ENCODE measurements at places on chromosomes 6 and 20.
A peak's percentile ranks its signal among the peaks of the same experiment; 100 is the strongest.

DNA sequence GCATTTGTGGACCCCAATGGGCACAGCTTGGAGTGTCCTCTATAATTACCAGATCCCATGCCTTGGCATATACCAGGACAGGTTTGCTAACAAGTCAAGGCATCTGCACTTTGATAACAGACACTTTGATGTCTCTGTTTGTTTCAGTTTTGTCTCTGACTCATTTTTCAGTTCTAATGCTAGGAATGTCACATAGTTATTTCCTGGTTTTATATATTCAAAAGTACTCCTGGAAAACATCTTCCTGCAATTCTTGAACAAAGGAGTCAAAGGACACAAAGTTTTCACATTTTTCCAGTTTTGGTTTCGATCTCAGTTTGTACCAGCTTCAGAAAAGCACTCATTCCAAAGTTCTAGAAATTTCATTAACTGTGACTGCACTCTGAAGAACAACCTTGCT, 188.1 kb downstream of the FOXC1 start:
- peak; percentile 52 for DNase-seq

- DNase-seq, result no peak
Measured at GRCh38 chr6:170206851-170207431, 83.9 kb downstream of the DLL1 start.

- DNase-seq, result no peak
Measured at GRCh38 chr6:102417368-102417998, 1024.0 kb downstream of the GRIK2 start.

- no peak for DNase-seq
Measured at GRCh38 chr6:18400831-18401446, 13.8 kb downstream of the RNF144B start.

DNA sequence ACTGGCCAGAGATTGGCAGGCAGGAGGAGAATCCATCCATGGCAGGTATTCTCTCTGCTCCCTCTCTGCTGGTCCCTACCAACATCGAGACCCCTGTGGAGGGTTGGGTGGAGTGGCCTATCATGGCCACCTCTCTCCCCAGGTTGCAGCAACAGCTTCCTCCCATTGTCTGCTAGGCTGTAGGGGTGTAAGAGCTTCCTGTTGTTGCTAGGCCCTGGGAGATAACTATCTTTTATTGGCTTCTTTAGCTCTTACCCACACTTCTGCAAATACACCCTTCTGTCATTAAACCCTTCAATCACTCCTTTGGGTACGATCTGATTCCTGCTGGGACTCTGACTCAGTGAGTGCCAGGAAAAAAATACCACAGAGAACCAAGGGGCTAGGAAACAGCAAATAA, 66.6 kb upstream of the FAM184A start:
- no peak for DNase-seq

GRCh38 chr6:38901802-38902522, 146.6 kb upstream of the GLP1R start:
- no peak for DNase-seq

DNA sequence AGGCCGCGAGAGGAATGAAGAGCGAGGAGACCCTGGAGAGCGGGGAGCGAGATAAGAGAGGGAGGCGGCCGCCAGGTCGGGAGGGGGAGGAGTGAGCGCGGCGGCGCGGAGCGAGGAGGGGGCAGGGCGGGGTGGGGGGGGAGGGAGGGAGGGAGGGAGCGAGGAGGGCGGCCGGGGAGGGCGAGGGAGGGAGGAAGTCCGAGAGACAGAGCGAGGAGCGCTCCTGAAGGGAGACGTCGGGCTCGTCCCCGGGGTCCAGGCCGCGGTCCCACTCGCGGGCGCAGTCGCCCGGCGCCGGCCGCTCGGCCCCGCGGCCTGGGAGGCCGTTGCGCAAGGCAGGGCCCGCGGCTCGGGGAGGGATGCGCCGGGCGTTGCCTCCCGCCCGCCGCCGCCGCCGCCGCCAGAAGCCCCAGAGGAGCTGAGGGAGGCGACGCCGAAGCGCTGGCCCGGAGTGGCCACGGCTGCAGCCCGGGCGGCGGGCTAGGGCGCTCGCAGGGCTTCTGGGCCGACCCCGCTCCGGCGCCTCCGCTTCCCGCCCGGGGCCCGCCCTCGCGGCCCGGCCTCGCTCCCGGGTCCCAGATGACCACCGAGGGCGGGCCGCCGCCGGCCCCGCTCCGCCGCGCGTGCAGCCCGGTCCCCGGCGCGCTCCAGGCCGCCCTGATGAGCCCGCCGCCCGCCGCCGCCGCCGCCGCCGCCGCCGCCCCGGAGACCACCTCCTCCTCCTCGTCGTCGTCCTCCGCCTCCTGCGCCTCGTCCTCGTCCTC, at the start of gene FOXF2:
Gene FOXF2, plus strand, starts transcription at position 208 of the 764 bp plus-strand sequence. Its CDS starts 372 bp downstream, at position 580.
- no peak for DNase-seq

- DNase-seq, result no peak
Measured at GRCh38 chr6:2275892-2276242, 30.5 kb upstream of the GMDS start.

- DNase-seq, result no peak
Measured at GRCh38 chr20:63206878-63207277, 9.1 kb downstream of the YTHDF1 start.

GRCh38 chr6:40290816-40291215, 296.3 kb downstream of the LRFN2 start:
- DNase-seq, result no peak

- peak; percentile 23 for DNase-seq
Measured at GRCh38 chr6:12504325-12504966, 212.1 kb upstream of the PHACTR1 start.

- peak; percentile 50 for DNase-seq
Measured at GRCh38 chr20:10466325-10466724, 31.2 kb downstream of the SLX4IP start.

GRCh38 chr20:45115829-45116228, 855 bp upstream of the WFDC5 start:
- DNase-seq, result no peak

GRCh38 chr20:44433751-44434538, 41.7 kb upstream of the TTPAL start:
- no peak for DNase-seq

DNA sequence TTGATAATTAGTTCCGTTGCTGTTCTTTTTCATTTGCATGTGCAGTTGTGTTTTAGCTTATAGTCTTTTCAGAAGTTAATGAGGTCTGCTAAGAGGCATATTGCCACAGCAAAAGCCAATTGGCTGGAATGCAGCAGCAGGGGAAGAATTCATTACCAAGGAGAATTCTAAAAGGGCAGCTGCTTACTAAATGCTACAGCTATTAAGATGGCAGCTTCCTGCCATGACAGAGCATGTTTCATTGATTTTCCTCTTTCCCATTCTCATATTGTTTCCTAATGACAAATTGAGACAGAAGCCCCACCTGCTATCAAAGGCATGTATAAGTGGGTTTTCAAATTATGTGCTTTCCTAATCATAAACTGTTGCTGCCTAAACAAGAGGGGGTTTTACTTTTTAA, 66.6 kb downstream of the CLVS2 start:
- no peak for DNase-seq

GRCh38 chr6:137883400-137884148, 16.5 kb downstream of the TNFAIP3 start:
- peak; percentile 64 for DNase-seq

DNA sequence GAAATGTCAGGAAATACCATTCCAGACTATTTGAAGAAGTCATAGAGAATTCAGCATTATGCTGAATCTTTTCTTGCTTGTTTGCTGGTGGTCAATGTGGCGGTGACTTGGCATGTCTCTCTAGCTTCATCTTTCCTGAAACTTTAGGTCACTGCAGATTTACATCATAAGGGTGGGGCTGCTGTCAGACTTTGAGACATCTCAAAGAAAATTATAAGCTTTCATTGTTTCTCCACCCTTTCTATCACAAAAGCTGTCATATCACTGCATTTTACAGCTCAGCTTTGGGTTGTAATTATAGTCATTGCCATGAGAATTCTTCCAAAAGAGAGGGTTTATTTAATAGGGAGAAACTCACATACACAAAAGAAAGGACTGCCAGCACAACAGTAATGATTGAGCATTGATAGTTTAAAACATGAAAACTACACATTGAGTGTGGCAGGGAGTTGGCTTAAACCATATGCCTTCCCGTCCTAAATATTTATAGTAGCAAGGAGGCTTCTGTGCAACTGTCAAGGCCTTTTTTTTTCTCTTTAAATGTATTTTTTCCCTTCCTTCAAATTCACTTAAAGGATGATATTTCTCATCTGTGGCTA, 44.7 kb upstream of the LRRC1 start:
- no peak for DNase-seq

GRCh38 chr20:2523919-2524708, 12.3 kb upstream of the TMC2 start:
- peak; percentile 80 for DNase-seq

- DNase-seq, result peak; percentile 53
Measured at GRCh38 chr20:36214684-36215256, 21.5 kb upstream of the AAR2 start.

- DNase-seq, result no peak
Measured at GRCh38 chr20:51067792-51068191, 44.9 kb upstream of the KCNG1 start.

DNA sequence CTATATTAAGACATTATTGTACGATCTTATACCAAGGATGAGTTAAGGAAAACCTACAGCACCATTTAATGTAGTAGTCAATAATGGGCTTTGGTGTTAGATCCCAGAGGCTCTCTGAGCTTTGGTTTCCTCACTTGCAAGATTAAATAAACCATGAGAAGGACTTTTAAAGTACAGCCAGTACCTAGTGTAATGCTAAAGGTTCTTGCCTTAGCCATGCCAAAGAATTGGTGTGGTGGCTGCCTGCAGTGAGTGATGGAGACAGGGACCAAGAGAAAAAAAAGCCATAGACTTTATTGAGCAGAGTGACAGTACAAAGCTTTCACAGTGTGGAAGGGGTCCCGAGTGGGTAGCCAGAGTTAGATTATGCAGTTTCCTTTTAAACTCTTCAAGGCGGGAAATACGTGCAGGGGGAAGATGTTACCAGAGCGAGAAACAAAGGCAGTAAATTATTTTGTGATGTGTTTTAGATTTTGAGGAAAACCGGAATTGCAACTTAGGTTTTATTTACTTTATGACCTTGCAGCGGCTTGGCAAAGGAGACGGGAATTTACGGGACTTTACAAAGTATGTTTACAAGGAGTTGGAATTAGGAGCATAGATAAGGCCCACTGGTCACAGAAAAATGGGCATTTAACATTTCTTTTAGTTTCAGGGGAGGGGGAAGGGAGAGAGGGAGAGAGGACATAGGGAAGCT, 100.4 kb downstream of the MYO6 start:
- DNase-seq, result peak; percentile 11

DNA sequence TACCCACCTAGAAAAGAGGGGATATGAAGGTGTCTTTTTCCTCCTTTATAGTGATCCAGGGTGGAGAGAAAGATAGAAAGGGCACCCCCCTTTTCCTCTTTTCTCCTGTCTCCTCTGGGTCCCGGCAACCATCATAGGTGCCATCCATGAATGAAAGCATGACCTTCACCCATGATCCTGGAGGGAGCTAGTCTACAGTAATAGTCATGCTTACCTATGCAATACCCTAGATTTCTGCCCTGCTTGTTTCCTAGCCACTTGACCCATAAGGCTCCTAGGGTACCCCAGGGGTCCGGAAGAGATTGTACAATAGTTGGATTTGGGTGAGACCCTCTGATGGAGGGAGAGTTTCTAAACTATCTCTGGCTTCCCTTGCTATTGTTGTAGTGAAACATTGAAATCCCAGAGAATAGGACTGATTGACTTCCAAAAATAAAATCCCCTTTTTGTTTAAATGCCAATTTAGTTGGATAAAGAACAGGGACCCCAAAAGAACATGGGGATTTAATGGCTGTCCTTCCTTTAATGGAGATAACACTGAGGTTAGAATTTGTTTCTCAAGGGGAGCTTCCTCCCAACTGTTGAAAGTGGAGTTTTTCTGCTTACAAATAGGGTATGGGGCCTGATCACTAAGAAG, 366.8 kb upstream of the KHDRBS2 start:
- DNase-seq, result peak; percentile 22

- DNase-seq, result no peak
Measured at GRCh38 chr6:75308250-75308988, 23.8 kb upstream of the TMEM30A start.

DNA sequence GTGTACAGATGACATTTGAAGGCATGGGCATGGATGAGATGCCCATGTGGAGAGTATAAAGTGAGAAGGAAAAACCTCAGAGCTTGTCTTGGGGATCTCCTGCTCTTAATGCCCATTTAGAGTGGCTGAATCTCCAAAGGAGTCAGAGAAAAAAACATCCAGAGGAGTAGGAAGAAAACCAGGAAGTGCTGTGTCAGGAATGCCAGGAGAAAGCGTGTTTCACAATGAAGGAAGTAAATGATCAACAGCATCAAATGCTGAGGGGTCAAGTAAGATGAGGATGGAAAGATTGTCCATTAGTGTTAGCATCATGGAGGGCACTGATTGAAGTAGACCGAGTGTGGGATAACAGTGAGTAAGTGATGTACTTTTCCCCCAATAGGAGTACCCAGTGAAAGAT, 56.1 kb downstream of the FIG4 start:
- DNase-seq, result no peak

GRCh38 chr6:137581019-137581707, 87.0 kb upstream of the OLIG3 start:
- DNase-seq, result no peak

- no peak for DNase-seq
Measured at GRCh38 chr20:5660346-5660745, 89.9 kb upstream of the SHLD1 start.

DNA sequence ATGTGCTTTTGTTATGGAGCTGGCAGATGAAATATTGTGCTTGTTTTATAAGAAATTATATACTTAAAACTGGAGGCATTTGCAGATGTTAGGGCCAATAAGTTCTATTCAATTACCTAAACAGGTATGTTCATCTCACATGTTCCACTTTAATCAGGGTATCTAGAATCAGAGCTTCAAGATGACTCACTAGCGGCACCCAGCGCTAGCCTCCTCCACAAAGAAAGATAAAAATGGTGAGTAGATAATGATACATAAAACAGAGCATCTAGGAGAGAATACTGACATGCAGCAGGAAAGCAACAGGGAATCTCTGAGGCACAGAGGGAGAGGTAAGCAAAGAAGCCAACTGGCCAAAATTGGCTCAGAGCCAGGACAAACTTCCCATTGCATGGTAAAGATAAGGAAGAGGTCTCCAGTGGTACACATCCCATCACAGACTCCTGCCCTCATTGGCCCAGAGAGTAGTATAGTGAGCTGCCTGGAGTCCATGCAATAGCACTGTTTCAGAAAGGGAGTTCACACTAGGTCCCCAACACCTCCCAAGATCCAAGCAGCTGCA, 200.7 kb upstream of the SPTLC3 start:
- no peak for DNase-seq

- DNase-seq, result peak; percentile 46
Measured at GRCh38 chr6:156809034-156809433, 31.9 kb downstream of the ARID1B start.

DNA sequence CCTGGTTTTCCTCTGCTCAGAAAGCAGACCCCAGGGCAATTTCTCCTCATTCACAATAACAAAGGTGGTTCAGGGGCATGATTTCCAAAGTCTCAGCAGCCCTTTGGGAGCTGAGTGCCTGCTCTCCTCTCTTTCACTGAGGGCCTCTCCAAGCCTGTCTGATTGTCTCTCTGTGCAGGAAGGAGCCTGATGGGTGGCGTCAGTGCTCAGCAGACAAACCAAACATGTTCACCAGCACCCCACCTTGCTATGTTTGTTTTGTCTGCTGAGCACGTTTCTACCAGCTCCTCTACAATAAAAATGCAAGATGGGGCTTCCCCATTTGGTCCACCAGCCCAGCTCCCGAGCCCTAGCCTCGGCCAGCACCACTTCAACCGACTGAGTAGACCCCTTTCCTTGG, 25.4 kb upstream of the TCP11 start:
- no peak for DNase-seq

- DNase-seq, result no peak
Measured at GRCh38 chr6:37319156-37319555, 34.6 kb upstream of the RNF8 start.

- DNase-seq, result no peak
Measured at GRCh38 chr6:17032590-17032987, 69.3 kb upstream of the STMND1 start.

Measured in fibroblast of pulmonary artery (primary cell).